Fibroblast of skin of right quadriceps (primary cell): ENCODE measurements at places on chromosomes 13 and 19.

- DNase-seq: no peak
These were observed 174.3 kb downstream of the TSHZ3 start for GRCh38 chr19:31174948-31175347.

DNA sequence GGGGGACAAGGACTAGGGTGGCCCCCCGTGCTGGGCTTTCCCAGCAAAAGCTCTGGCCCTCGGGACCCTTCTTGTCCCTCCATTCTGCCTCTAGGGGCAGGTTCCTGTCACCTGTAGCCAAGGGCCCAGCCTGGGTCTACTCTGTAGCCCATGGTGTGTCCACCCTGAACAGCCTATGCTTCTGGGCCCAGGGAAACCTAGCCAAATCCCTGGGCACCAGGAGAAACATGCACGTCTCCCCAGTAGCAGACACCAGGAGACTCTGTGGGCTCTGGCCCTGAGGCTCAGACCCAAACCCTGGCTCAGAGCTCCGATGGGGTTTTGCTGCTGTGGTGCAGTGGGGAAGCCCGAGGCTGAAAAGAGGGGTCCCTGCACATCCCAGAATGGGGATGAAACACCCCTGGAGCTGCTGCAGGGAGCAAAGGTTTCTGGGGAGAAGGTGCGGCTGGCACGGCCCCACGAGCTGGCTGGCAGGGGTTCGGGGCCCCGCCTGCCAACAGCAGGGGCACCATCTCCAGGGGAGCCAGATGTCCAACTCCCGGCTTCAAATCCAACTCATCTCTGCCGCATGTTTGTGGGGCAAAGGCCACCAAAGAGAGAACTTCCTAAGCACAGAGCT lies 18.2 kb downstream of the CEBPG start:
- DNase-seq: no peak

DNA sequence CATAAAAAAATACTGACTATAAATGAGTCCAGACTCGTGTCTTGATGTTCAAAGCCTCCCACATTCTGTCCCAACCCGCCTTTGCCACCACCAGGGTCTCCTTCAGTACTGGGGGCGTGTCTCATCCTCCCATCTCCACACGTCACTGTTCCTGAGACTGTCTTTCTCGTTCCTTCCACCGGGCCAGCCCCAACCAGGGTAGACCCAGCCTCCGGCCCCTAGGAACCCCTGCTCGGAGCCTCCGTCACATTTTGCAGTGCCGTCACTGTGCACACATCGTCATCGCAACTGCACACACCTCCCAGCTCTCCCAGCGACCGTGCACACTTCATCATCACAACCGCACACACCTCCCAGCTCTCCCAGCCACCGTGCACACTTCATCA lies 73.4 kb downstream of the SPACA7 start:
- no peak for DNase-seq

- DNase-seq: no peak
These were observed 14.6 kb upstream of the FFAR2 start for GRCh38 chr19:35433448-35433847.

- peak; percentile 79 for DNase-seq
These were observed at the start of gene ZNF844 for GRCh38 chr19:12064590-12065538. Gene ZNF844 (plus strand): TSS chr19:12064731. CDS start chr19:12064874, 143 bp downstream.

GRCh38 chr13:50481936-50482335 lies 361.6 kb downstream of the DLEU7 start:
- no peak for DNase-seq

- peak; percentile 8 for DNase-seq
These were observed 133.8 kb downstream of the PDS5B start for GRCh38 chr13:32720026-32720425.

DNA sequence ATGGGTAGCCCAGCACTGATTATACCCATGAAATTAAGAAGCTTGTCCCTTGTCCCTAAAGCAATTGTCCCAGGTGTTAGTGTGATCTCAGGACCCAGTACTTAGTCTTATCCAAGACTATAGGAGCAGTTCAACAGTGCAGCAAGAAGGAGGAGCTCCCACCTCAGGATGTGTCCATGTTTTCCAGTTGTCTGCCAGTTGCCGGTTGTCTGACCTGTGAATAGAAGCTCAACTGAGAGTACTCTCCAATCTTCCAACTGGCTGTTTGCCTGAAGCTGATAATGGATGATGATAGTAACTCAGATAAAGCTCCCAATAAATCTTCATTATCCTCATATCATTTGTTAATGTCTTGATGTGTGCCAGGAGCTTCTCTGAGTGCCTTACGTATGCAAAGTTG lies 107.2 kb upstream of the HTR2A start:
- DNase-seq: no peak

DNA sequence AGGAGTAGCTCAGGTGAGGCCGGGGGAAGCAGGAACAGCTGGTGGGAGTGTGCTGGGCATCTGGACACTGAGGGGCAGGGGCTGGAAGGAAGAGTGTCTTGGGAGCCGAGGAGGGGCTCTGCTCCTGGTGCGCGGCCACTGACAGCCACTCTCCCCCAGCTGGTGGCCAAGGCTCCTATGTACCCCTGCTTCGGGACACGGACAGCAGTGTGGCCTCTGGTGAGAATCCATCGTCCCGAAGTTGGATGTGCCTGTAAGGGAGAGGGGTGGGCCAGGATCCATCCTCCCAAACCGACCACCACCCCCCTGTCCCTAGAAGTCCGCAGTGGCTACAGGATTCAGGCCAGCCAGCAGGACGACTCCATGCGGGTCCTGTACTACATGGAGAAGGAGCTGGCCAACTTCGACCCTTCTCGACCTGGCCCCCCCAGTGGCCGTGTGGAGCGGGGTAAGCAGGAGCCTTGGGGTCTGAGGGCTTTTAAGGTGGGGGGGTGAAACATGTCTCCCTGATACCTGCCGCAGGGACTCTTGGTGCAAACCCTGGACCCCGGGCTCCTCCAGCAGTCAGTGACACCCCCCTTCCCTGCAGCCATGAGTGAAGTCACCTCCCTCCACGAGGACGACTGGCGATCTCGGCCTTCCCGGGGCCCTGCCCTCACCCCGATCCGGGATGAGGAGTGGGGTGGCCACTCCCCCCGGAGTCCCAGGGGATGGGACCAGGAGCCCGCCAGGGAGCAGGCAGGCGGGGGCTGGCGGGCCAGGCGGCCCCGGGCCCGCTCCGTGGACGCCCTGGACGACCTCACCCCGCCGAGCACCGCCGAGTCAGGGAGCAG lies 2.0 kb upstream of the USF2 start:
- no peak for DNase-seq

DNA sequence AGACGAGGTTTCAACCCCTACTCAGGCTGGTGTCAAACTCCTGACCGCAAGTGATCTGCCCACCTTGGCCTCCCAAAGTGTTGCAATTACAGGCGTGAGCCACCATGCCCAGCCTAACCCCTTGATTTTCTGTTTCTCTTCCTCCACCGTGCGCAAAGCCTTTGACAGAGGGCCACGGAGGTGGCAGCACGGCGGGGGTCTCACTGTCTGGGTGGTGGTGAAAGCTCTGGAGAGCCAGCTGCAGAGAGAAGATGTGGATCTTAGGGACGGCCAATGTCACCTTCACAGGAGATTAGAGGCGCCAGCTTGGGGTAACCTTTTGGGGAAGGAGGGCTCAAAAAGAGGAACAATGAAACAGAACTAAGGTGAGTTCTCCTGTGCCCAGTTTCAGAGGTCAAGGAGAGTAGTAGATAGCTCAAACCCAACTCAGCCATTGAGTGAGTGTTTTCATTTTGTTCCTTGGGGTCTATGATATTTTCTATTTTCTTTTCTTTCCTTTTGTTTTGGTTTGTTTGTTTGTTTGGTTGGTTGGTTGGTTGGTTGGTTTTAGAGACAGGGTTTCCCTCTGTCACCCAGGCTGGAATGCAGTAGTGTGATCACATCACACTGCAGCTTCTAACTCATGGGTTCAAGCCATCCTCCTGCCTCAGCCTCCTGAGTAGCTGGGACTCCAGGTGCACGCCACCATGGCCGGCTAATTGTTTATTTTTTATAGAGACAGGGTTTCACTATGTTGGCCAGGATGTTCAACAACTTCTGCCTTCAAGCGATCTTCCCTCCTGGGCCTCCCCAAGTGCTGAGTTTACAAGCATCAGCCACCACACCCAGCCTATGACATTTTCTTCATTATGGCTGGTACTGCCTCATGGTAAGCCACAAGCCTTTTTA lies 37.7 kb downstream of the GPR42 start:
- no peak for DNase-seq

- no peak for DNase-seq
These were observed 551.9 kb upstream of the SLC10A2 start for GRCh38 chr13:103618151-103618550.

DNA sequence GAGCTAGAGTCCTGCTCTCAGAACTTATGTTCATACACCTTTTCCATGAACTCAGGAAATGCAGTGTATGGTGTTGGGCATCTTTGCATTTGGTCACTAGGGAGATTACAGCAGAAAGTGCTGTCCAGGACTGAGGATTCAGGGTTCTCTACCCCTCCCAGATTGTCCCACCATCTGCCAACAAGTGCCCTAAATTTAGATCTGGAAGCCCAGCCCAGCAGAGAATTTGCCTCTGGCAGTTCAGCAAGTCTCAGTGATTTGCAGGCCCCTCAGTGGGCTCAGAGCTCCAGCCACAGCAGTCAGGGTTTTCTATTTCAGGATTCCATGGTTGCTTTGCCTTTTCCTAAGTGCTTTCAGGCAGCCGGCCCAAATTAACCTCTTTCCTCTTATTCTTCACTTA lies 23.4 kb downstream of the CNFN start:
- DNase-seq: no peak

DNA sequence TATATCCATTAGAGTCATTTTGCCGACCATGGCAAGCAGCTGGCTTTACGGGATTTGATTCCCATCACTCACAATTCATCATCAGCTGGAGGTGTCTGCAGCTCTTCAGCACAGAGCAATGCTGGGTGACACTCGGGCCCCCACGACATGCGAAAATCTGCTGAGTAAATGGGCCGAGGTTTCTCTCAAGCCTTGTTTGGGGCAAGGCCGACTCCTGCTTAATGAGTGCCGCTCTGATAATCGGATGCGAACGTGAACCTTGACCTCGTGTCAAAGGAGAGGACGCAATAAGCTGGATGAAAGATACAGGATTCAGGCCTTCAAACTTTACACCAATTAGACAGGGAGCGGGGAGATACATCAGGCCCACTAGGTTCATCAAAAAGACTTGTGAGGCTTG lies 65.2 kb downstream of the GGACT start:
- no peak for DNase-seq

DNA sequence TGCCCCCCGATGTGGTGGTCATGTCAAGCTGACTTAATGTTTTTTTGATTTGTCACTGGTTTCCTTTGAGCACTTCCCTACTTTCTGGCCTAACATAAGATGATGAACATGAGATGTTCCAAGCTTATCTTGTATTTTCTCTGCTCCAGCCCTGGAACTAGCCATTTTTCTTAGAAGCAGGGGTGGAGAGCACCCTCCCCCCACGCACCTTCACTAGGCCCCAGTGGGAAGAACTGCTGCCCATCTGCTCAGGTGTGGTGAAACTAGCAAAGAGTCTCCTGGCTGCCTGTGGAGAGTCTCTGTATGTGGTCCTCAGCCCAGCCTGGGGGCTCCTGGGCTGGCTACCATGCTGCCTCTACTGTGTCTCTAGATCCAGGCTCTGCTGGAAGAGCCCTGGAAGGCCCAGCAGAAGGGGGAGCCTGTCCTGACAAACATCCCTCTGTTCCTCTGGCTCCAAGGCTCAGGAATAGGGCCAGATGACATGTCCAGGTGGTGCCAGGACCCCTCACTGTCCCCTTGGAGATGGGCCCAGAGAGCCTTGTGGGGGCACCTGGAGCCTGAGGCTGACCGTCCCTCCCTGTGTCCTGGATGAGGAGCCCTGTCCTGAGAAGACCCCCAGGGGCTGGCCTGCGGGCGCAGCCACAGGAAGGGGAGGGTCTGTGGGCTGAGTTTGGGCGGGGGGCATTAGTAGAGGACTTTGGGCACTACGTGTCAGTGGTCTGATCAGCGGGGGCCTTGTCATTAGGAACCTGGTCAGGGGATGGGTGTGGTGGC lies 4.8 kb upstream of the ZNF14 start:
- no peak for DNase-seq

DNA sequence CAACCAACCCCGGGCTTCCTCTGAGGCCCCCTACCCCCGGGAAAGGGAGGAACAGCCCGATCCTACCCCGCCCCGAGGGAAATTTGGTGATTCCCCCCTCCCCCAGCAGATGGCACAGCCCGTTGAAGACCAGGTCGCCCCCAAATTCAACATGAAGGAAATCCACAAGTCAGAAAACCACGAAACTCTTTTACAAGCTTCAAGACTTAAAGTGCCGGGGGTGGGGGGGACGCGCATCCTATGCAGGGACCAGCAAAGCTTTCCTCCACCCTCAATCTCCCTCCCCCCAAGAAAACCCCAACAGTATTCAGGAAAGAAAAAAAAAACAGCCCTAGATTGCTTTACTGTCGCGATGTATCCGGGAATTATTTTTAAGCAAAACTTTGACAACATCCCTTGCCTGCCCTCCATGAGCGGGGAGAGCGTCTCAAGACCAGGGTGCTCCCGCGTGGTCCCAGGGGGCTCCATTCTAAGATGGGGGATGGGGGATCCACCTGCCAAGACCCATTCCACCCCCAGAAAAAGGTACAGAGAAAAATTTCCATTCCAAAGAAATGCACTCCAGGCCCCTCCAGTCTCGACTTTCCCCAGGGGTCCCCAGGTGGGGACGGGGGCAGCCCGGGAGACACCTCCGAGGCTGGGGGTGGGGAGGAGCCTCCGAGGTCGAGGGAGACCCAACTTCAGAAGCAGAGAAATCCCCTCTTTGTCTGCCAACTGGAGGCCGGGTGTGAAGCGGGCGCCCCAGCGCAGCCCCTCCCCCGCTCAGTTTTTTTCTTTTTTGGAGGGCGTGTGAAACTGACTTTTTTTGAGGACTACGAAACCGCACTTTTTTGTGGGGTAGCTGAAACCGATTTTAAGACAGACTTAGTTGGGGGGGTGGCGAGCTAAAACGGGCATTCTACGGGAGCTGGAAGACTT lies 1.5 kb downstream of the TCF3 start:
- DNase-seq: peak; percentile 33

- no peak for DNase-seq
These were observed 73.2 kb upstream of the RFC3 start for GRCh38 chr13:33744589-33745369.
